DMS79 treated with DMSO at 0.1 percent for 48 hours (cell line): ENCODE measurements at places on chromosomes 3 and 15.

GRCh38 chr3:13280811-13281506 is 139.2 kb downstream of the NUP210 start:
- DNase-seq: no peak

- DNase-seq: no peak
Measured at GRCh38 chr3:11636394-11636770, 7.3 kb downstream of the VGLL4 start.

DNA sequence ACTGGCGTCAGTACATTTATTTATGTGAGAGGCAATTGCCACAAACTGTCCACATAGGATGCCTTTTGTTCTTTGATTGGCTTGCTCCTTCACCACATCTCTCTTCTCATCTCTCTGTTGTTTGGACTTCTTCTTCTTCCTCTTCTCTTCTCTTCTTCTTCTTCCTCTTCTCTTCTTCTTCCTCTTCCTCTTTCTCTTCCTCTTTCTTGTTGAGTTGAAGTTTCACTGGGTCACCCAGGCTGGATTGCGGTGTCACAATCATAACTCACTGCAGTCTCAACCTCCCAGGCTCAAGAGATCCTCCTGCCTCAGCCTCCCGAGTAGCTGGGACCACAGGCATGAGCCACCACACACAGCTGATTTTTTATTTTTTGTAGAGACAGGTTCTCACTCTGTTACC is 67.7 kb upstream of the GSK3B start:
- DNase-seq: no peak

DNA sequence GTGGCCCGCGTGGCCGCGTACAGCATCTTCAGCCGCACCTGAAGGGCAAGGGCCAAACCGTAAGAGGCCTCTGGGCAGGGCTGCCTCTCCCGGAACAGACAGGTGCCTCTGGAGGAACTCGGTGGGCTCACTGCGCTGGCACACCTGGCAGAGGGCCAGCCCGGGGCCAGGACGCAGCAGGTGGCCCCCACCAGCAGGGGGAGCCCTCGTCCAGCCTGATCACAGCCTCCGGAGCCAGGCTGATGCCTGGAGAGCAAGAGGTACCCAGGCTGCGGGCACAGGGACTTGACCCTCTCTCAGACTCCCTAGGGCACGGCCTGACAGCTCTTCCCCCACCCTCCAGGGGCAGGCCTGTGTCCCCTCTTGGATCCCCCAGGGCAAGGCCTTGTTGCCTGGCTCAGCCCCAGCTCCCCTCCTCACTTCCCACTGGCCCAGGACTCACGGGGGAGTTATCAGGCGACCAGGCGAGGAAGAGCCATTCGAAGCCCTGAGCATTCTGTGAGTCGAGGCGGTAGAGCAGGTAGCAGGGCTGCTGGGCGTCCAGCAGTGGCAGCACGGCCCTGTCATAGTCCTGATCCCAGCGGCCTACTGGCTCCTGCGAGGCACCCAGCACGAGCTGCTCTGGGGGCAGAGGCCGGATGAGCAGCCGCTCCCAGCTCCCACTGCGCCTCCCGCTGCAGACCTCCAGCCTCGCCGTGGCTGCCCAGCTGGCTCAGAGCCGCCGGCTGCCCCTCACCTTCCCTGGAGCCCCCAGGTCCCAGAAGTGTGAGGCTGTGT is 6.2 kb upstream of the TLR9 start:
- no peak for DNase-seq

GRCh38 chr15:57340682-57341259 is 35.5 kb upstream of the CGNL1 start:
- DNase-seq: peak; percentile 32

DNA sequence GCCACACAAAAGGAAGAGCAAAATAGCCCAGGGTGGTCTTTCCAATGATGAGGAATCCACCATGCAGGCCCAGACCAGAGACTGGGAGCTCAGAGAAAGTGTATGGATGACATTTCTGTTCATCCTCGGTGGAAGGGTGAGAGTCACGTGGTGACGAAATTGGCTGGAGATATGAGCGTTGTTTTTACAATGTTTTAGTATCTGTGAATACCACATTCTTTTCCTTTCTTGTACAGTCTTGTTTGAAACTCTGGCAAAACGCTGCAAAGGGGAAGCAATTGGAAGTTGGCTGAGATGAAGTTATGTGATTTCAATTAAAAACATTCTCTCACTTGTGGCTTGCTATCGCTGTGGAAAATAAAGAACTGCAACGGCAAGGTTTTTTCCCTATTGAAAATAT is 137.5 kb downstream of the MAGI1 start:
- DNase-seq: no peak

GRCh38 chr3:49641921-49642707 is 32.0 kb upstream of the APEH start:
- DNase-seq: no peak

DNA sequence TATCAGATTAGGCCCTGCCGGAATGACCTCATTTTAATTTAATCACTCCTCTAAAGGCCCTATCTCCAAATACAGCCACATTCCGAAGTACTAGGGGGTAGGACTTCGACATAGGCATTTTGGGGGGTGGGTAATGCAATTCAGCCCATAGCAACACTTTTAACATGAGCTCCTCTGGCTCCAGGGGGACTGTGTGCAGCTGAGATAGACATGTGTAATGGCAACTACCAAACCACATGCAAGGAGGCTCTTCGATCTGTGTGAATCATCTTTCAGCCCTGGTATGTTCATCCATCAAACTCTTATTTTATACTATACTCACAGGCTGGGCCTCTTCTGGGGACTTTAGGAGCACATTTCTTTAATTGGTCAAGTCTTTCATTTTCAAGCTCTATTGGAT is 57.4 kb upstream of the PPARG start:
- no peak for DNase-seq

DNA sequence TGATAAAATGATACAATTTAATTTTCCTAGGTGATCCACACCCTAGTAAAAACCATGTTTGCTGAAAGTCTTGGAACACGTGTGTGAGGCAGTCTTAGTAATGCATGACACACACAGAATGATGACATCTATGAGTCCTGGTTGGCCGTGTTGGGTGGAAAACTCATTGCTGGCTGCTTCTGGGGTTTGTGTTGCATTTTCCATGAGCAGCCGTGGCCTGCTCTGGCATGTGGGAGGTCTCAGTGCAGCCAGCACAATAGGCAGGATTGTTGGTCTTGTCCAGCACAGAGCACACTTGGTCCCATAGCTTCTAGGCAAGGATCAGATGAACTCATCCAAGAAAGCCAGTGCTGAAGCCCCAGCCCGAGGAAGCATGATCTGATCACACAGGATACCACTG is 172.8 kb upstream of the UBE3A start:
- DNase-seq: no peak

GRCh38 chr3:139234491-139234890 is 109.3 kb upstream of the MRPS22 start:
- no peak for DNase-seq

- DNase-seq: no peak
Measured at GRCh38 chr3:153666991-153667740, 454.0 kb upstream of the ARHGEF26 start.

- DNase-seq: no peak
Measured at GRCh38 chr3:8458711-8459110, 42.9 kb upstream of the LMCD1 start.

GRCh38 chr15:80452166-80452565 is 48.0 kb downstream of the ARNT2 start:
- DNase-seq: no peak

GRCh38 chr3:94336046-94336753 is 273.3 kb downstream of the NSUN3 start:
- DNase-seq: no peak

DNA sequence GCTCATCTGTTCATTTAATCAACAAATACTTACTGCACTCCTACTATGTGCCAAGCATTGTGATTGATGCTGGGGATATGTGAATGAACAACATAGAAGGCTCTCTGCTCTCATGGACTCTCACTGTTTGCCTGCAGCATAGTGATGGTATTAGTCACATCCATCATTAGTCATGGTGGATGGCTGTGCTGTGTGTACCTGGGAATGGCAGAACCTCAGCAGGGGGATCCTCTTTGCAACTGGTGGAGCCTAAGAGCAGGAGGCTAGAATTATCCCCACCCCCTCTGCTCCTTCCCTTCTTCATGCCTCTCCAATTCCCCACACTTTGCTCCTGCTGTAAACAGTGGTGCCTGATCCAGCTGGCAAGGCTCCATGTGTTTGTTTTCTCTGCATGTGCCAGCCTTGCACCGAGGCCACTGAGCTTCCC is 20.5 kb downstream of the BOC start:
- DNase-seq: peak; percentile 91

DNA sequence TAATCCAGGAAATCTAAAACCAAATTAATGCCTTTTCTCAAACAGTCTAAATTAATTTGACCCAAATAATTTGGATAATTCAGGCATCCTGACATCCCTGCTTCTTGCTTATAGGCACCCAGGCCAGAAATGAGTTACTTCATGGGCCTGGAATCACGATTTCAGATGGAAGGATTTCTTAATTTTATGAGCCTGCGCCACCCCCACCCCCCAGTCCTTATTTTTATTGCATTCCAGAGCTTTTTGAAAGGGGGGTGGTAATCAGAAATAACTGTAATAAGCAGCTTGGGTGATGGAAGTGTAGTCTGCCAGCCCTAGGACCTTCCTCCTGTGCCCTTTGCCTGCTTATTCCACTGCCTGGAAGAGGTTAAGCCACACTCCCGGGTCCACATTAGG is 1.3 kb downstream of the AP2M1 start:
- no peak for DNase-seq

- DNase-seq: no peak
Measured at GRCh38 chr3:7346364-7346763, 485.4 kb downstream of the GRM7 start.

GRCh38 chr3:13379201-13379830 is 40.8 kb downstream of the NUP210 start:
- no peak for DNase-seq
